Brain (organoid and tissue), 16 donors: ENCODE measurements at places on chromosomes 1 and 21.

- no peak for DNase-seq
These were observed at the start of gene SPTA1 for GRCh38 chr1:158686111-158687009. SPTA1 (minus strand) TSS chr1:158686715; CDS start chr1:158686517, 198 bp downstream.

DNA sequence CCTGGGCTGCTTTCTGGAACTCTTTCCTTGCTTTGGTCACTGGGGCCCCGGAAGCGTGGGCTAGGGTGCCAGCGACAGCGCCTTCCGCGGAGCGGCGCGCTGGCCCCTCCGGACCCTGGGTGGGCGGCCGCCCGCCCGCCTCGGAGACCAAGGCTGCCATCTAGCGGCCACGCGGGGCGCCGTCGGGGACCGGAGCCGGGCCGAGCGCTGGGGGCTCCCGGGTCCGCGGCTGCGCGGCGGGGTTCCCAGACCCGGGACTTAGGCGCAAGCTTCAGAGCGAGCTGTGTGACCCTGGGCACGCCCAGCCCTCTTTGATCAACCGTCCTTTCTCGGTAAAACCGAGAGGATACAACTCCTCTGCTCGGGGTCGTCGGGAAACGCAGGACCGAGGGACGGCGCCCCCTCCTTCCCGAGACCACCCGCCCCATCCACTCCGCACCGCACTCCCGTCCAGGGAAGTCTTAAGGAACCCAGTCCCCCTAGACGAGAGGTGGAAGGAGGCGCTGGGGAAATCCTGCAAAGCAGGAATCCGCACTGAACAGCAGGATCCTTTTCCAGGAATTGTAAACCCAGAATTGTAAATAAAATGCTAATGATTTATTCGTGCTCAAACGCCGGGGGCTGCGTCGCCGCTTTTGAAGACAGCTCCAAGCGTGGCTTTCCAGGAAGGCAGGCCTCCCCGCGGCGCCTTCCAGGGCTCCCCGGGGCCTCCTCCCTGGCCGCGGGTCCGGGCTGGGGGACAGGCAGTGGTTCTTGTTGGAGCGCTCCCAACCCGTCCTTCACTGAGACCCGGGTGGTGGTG lies 41.2 kb downstream of the RRAGC start:
- DNase-seq = peak; percentile 55

- no peak for DNase-seq
These were observed 22.1 kb downstream of the AHDC1 start for GRCh38 chr1:27581823-27582243.

- no peak for DNase-seq
These were observed 19.3 kb upstream of the TBX19 start for GRCh38 chr1:168261390-168261789.

- no peak for DNase-seq
These were observed 95.9 kb downstream of the ACTL8 start for GRCh38 chr1:17851056-17851455.

DNA sequence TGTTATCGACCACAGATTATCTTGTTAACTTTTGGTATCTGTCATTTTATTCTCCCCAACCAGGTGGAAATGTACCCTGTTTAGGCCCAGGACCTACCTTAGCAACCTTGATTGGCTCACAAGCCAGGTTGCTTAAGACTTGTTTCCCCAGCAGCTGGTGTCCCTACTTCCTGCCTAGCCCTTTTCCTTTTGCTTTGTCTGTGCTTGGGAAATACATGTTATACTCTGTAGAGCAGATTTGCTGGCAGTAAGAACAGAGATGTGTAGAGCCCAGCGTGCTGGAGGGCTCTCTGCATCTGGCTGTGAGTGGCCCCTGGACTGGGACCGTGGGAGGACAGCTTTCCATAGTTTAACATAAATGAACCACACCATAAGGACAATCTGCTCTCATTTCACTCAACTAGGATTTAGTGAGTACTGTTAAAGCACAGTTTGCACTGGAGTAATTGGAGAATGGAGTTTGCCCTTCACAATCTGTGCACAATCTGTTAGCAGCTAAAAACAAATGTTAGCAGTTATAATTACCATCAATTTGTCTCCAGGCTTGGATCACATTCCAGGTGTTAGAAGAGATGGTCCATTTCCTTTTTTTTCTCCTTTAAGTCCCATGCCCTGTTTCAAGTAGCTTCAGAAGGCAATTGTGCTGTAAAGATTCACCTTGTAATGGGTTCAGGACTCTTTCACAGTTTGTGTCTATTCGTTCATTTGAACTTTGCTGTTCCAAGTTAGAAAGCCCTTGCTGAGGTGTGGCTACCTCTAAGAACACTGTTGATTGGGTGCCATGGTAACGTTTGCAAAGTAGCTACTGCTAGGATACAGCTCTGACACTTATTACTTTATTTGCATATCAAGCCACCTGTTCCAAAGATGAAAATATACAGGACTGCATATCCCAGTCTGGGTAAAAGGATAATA lies at the start of gene APOBEC4:
TSS of gene APOBEC4 (minus strand) at position 770 of the 915 bp plus-strand sequence. CDS start 4,535 bp downstream, outside the sequence.
- no peak for DNase-seq

DNA sequence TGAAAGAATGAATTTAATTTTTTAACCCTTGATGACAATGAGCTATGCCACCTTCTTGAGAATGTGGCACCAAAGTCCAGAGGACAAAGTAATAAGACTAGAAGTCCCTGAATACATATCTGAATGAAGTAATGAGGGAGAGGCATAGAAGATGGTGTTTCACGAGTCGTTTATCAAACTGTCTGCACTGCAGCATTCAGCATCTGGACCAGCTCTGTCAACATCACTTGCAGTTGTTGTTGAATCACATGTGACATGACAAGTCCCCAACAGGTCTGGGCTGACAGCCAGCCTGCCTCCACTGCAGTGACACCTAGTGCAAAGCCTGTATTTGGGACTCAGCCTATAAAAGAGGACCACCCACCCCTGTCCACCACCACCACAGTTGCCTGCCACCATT lies 17.3 kb upstream of the GALNT2 start:
- DNase-seq = no peak

DNA sequence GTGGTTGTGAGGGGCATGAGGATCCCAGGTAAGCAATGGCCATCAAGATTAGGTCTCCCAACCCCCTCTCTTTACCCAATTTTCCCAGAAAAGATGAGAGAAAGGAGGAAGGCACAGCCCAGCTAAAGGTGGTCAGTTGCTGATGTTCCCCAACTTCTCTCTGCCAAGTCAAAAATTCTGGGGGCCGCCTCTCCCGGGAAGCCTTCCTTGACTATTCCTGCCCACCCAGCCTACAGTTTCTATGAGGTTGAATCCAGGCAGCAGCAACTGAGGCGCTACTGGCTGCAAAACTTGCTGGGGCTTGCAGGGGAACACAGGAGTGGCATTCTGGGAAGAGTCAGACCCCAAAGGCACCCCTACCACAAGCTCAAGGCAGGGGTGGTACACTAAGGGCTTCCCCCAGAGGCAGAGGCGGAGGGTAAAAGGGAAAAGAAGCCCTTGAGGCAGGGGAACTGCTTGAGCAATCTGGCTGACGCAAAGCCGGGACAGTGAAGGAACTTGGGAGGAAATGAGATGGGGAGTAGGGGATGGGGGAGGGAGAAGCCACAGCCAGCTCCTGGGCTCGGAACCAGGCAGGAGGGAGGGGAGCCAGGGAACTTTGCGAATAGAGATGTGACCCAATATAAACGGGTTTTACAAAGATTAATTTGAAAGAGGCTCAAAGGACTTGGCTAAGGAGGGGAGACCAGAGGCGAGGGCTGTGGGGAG lies 31.2 kb downstream of the SDC3 start:
- no peak for DNase-seq

GRCh38 chr21:44742418-44743153 lies 31.2 kb upstream of the TSPEAR start:
- peak; percentile 21 for DNase-seq

GRCh38 chr1:172894349-172895049 lies 156.2 kb downstream of the TNFSF18 start:
- no peak for DNase-seq

DNA sequence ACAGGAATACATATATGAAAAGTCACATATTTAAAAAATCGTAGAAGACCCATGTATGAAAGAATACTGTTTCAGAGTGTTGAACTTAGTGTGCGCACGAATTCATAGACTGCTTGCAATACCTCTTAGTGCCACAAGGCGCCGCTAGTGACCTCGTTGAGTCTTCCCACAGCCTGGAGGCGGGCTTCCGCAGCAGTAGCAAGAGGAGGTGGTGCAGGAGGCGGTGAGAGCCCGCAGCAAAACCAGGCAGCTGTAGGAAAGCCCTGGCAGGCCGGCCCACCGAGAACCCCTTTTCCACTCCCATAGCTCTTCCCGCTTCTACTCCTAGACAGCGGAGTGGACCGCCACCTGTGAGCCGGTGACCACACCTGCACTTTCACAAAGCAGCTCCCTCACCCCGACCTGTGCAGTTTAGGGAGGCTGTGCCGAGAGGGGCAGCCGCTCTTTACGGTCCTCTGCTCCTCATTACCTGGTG lies 23.5 kb downstream of the MTARC1 start:
- peak; percentile 89 for DNase-seq

- no peak for DNase-seq
These were observed 43.6 kb downstream of the GNB1 start for GRCh38 chr1:1847061-1847850.

DNA sequence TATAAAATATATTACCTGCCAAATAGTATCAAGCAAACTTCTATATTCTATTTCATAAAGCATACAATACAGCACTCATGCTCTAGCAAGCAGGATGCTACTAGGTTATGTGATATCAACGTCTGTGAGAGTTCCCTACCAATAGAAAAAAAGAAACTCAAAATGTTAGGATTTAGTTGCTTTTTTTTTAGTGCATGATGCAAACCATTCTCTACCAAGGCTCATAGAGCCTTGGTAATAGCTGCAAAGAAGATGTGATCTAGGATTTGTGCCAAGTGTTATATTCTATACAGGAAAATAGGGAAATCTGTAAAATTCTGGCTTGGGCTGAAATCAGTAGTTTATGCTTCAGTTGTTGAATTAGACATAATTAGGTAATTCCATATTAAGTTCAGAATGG lies 394.4 kb downstream of the DSCAM start:
- no peak for DNase-seq

- no peak for DNase-seq
These were observed 65.2 kb downstream of the SIK1 start for GRCh38 chr21:43361493-43362296.

GRCh38 chr1:86939406-86939805 lies 25.0 kb downstream of the HS2ST1 start:
- DNase-seq = no peak

- DNase-seq = no peak
These were observed 9.6 kb downstream of the TMEM9 start for GRCh38 chr1:201144701-201145100.

- no peak for DNase-seq
These were observed 69.3 kb upstream of the BCAR3 start for GRCh38 chr1:93750955-93751354.

- no peak for DNase-seq
These were observed 19.3 kb upstream of the IGSF3 start for GRCh38 chr1:116686723-116687352.

- no peak for DNase-seq
These were observed 31.9 kb downstream of the MIXL1 start for GRCh38 chr1:226255380-226255779.

- DNase-seq = peak; percentile 95
These were observed 23.3 kb downstream of the OPRD1 start for GRCh38 chr1:28835237-28835650.

DNA sequence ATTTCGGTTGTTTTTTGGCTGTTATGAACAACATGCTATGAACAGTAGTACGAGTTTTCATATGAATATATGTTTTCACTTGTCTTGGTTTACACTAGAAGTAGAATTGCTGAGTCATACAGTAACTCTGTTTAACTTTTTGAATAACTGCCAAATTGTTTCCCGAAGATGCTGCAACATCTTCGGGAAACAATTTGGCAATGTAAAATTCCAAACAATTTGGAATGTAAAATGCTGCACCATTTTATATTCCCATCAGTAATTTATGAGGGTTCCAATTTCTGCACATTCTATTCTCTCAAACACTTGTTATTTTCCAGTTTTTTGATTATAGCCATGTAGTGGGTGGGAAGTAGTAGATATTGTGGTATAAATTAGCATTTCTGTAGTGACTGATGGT lies 11.6 kb downstream of the PCBP3 start:
- no peak for DNase-seq

DNA sequence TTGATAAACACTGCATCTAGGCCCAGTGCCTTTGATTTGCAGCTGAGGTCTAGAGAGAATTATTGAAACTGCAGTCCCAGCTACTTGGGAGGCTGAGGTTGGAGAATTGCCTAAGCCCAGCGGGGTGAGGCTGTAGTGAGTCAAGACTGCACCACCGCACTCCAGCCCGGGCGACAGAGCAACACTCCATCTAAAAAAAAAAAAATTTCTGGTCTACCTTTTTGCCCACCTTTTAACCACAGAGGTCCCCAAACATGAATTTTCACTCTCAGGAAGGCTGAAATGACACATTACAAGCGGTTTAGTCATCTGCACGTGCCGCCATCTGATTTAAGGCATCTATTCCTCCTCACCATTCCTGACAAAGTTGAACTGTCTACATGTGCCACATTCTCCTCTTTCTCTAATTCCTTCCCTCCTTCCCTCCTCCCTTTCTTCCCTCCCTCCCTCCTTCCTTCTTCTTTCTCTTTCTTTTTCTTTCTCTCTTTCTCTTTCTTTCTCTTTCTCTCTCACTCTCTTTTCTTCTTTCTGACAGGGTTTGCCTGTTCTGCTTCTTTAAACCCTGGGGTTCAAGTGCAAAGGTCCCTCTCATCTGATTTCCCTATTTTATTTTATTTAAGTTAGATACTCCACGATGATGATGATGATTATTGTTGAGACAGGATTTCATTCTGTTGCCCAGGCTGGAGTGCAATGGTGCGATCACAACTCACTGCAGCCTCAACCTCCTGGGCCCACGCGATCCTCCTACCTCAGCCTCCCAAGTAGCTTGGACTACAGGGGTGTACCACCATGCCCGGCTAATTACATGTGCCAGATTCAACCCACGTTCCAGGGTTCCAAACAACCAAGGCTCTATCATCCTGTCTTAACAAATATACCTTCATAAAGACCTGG lies 3.0 kb upstream of the SOD1 start:
- DNase-seq = no peak

DNA sequence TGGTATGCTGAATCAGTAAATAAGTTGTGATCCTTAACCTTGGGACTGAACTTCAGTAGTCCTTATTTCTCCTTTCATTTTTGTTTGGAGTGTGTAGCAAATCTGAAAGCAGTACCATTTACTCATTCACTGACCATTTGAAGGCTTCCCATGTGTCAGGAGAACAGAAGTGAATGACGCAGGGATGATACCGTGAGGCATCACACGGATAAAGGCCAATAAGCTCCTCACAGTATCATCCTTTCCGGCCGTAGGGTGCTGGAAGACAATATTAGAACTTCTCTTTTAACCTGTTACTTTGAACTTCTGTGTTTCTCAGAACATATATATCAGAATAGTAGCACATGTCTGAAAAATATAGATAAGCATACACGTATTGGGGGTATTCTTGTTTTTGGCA lies 21.3 kb downstream of the BACH1 start:
- DNase-seq = no peak
